ENCODE measurements at places on chromosomes 11 and 22.

- no peak for DNase-seq
These were observed 143.8 kb downstream of the NECTIN1 start for GRCh38 chr11:119585043-119585781.

GRCh38 chr11:693887-694562 is 997 bp downstream of the DEAF1 start:
- DNase-seq, result no peak

GRCh38 chr22:22474733-22475132 is 33.8 kb downstream of the ZNF280B start:
- DNase-seq, result no peak

DNA sequence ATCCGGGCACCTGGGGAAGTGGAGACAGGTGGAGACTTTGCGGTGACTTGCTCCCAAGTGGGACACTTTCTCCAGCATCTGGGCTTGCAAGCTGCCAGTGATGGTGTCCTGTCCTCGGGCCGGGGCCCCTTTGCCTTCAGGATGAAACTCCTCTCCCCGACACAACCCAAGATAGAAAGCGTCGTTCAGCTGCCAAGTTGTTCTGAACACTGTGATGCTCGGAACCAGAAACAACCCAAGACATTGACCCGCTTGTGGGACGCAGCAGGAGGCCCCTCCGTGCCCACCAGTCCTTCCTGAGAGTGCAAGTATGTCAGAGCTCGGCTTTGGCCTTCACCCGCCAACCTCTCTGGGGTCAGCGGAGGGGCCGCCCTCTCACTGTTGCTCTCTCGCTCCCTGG is 31.3 kb downstream of the LINC01488 start:
- no peak for DNase-seq

GRCh38 chr11:76763573-76764346 is 19.4 kb upstream of the TSKU start:
- DNase-seq, result no peak

- no peak for DNase-seq
These were observed 6.7 kb upstream of the ZDHHC13 start for GRCh38 chr11:19110295-19110694.

DNA sequence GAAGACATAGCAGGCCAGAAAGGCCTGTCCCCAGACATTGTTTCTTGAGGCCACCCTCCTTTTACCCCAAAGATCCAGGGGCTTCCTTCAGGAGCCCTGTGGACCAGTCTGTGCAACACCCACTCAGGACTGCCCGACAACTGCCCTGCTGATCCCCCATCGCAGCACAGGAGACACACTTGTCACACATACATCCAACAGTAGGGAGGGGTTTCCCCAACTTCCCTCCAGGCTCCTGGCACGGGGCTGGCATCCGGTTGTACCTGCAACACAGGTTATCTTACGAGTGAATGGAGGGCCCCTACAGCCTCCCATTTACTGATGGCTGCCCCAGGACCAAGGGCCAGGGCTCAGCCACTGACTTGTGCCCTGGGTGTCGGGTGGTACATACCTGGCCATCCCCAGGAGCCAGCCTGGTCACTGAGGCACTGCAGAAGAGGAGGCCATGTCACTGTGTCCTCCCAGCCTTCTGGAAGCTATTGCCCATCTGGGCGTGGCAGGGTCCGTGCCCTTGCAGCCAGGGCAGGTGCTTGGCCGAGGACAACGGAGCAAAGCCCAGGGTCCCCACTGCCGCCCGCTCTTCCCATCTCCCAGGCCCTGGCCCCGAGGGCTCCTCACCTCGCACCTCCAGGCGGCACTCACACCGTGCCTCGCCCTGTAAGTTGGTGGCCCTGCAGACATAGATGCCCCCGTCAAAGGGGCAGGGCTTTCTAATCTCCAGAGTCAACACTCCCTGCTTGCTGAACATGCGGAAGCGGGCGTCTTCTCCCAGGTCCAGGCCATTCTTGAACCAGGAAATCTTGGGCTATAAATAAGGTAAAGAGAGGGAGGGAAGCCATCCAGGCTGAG is 20.8 kb downstream of the MYBPC3 start:
- DNase-seq, result no peak

GRCh38 chr11:19499026-19499669 is 213.5 kb upstream of the NAV2 start:
- no peak for DNase-seq

- no peak for DNase-seq
These were observed 43.2 kb downstream of the IGLL1 start for GRCh38 chr22:23536821-23537345.

DNA sequence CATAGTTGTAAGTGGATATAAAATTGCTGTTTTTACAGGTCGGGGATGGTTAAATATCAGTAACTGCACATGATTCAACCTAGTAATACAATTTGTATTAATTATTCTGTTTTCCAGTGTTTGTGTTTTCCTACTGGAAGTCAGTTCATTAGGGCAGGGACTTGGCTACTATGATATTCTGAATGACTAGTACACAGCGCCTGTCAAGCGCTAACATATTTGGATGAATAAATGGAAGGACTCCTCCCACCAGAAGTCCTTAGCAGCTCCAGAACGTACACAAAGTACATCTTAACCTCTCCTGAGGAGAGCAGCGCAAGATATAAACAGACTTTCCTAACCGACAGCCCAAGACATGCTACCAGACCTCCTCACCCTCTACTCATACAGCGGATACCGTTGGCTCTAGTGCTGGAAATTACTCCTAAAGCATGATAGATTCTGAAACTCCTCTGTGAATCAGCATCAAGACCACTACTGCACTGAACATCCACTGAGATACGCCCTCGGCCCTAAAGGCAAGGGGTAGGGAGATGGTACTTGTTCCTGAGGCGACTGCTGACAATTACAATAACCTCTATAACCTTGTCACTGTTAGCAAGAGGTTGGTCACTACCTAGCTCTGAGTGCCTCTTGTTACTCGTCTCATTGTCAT is 79.1 kb downstream of the RDX start:
- DNase-seq, result no peak

GRCh38 chr11:6191742-6192141 is 7.3 kb upstream of the OR52W1 start:
- no peak for DNase-seq

GRCh38 chr22:27220339-27220738 is 563.0 kb downstream of the MIAT start:
- no peak for DNase-seq

DNA sequence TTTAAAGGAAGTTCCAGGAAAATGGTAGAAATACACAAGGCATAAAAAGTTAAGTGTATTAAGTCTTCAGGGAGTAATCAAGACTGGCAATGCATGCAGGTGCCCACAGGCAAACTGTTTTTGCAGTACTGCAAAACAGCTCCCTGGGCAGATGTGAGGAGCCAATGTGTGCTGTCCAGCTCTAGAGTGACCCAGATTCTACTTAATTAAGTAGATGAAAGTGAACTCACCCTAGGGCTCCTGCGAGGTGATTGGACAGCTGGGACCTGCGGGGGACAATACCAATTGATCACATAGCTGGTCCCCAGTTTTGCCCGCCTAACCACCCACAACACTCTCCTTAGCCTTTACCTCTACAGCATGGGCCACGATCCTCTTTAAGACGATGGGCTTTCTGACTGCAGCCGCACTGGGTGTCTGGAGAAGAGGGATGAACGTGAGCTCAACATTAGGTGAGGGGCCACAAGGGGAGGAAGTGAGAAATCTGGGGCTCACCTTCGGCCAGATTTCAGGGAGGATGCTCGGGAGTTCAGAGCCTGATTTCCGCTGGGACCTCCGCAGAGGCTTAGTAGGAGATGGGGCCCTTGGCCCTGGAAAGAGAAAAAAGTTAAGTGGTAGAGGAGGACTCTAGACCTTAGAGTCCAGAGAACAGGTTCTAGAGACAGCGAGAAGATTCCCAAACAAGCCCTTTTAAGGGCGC is 556 bp downstream of the CDCA5 start:
- DNase-seq, result no peak

DNA sequence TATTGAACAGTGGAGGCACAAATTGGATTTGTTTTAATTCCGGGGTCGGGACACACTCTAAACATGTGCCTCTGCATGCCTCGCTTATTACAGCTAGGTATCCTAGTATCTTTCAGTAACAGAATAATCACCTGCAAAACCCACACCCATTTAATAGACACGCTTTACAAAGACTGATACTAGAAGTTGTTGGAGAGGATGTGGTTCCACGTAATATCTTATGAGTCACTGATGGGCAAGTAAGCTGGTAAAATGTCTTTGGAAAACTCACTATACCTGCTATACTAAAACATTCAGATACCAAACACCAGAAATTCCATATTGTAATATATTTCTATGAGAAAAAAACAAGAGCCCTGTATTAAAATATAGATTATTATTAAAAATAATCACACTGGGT is 84.0 kb downstream of the GGTLC2 start:
- DNase-seq, result no peak

GRCh38 chr11:130470832-130471706 is 22.6 kb downstream of the ADAMTS15 start:
- no peak for DNase-seq

- DNase-seq, result peak; percentile 52
These were observed 32.7 kb downstream of the FLI1 start for GRCh38 chr11:128726458-128727139.

GRCh38 chr11:79472819-79473529 is 32.1 kb upstream of the TENM4 start:
- no peak for DNase-seq

DNA sequence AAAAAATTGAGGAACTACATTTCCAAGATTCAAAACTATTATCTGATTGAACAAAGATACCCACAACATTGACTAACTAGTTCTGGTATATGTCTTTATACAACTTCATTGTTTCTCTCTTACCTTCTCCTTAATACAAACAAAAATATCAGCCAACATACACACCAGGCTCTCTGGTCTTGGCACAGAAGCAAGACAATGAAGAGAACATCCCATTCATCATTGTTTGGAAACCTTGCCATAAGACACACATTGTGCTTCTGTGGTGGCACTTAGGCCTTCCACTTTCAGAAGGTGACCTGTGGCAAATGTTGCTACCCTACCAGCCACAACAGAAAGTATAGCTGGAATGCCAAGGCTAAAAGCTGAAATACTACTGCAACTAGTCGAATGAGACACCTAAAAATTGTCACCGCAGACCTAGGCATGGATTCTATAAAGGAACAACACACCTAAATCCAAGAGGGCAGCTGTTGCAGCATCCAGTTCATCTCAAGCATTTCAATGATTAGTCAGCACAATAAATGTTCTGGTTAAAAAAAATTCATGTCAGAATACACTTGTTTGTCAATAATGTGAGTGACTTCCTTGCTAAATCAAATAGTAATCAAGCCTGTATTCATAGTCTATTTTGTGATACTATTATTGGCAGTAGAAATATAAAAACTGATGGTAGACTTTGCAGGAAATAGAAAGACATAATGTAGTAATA is 26.3 kb downstream of the MAP6 start:
- DNase-seq, result no peak

- no peak for DNase-seq
These were observed 4.3 kb upstream of the SHISAL1 start for GRCh38 chr22:44317123-44317444.

DNA sequence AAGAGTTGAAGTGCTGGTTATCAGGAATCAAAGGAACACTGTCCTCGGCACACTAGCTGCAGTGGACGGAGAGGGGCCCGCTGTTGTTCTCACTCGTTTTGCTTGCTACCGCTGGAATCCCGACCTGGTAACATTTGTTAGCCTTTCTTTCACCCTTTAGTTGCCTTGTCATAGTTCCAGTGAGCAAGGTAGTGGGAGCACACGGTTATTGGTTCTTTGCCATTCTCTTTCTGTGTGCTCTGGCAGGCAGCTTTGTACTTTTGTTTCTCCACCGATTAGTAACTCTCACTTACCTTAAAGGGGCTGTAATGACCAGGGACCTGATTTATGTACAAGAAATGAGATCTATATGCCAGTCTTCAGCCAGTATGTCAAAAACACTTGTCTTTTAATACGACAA is 1.8 kb downstream of the DEPDC7 start:
- no peak for DNase-seq

- no peak for DNase-seq
These were observed 7.3 kb downstream of the PACSIN2 start for GRCh38 chr22:43007519-43008102.

DNA sequence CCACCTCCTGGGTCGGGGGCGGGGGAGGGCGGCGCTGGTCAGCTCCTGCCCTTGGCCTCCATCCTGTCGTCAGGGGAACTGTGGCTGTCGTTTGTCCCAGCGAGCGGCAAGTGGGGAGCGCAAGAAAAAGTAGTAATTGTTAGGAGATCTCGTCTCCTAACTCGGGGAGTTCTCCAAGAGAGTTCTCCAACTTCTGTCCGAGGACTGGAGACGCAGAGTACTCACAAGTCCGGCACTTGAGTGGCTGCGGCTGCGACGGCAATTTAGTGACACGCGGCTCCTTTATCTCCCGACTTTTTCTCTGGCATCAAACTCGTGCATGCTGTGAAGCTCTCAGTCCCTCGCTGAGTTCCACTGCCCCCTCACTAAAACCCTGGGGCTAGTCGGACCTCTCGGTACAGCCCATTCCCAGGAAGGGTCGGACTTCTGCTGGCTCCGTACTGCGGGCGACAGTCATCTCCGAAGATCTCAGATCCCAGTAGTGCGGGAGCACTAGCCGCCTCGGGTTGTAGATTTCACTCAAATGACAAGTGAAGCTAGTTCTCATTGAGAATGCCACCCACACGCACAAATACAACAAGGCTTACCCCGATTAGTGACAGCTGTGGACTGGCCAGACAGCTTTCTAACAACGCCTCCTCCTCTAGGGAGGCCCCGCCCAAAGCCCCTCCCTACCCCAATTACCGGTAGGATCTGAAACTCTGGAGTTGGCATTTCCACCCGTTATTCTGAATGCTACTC is at the start of gene PGR:
TSS of gene PGR (minus strand) at position 611 of the 741 bp plus-strand sequence. CDS start 743 bp downstream, outside the sequence.
- no peak for DNase-seq

DNA sequence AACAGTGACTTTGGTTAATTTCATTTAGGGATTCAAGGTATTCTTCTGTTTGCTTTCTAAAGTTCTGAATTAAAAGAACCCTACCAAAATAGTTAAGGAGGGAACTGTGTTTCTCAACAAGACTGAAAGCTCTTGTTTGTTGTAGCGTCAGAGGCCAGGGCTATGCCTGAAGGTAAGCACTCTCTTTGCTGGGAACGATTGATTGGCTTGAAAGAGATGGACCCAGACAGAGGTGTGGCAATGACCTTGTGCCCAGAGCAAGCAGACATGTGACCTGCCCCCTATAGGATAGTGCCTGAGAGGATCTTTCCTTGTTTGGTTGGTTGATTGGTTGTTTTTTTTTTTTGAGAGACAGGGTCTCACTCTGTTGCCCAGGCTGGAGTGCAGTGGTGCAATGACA is 68.3 kb upstream of the CECR2 start:
- DNase-seq, result no peak

DNA sequence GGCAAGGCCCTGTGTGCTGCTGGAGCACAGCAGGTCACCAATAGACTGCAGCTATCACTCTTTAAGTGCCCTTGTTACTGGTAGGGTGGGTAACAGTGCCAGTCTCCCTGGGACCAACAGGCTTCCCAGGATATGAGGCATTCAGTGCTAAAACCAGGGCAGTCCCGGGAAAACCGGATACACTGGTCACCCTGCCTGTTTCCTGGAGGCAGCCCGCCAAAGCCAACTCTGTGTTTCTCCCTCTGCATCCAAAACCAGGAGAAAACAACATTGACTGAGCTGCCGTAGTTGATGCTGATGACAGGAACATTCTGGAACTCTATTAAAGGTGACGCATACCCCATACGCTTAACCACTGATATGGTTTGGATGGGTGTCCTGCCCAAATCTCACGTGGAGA is 149.1 kb downstream of the SHANK2 start:
- no peak for DNase-seq

GRCh38 chr11:30535818-30536217 is 50.3 kb downstream of the MPPED2 start:
- no peak for DNase-seq

- no peak for DNase-seq
These were observed 5.6 kb downstream of the ALX4 start for GRCh38 chr11:44304091-44305025.

All from CD4-positive, alpha-beta T cell (primary cell).